IPS DF 6.9 (cell line): ENCODE measurements at places on chromosomes 7 and 10.

- H3K4me3 ChIP-seq = no peak overlapping the region
- DNase-seq = no peak
- no peaks in the 10 kb centered on the region for H3K4me1 ChIP-seq
- H3K27me3 ChIP-seq = no peaks in the 10 kb centered on the region
Observed at GRCh38 chr10:46234026-46234425, 52.8 kb upstream of the ANTXRL start.

GRCh38 chr10:131743190-131744151 is 157.3 kb upstream of the PPP2R2D start:
- no peaks in the 10 kb centered on the region for H3K36me3 ChIP-seq
- no peak for DNase-seq
- H3K27me3 ChIP-seq = no peaks in the 10 kb centered on the region

DNA sequence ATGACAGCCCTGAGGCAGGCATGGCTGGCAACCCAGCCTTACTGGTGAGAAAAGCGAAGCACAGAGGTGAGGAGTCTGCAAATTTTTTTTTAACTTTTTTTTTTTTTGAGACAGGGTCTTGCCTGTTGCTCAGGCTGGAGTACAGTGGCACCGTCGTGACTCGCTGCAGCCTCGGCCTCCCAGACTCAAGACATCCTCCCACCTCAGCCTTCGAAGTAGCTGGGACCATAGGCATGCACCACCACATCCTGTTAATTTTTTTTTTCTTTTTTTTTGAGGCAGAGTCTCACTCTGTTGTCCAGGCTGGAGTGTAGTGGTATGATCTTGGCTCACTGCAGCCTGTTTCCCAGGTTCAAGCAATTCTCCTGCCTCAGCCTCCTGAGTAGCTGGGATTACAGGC is 35.1 kb upstream of the DLG5 start:
- no peaks in the 10 kb centered on the region for H3K4me1 ChIP-seq
- H3K27me3 ChIP-seq = no peaks in the 10 kb centered on the region
- no peak overlapping the region for H3K27ac ChIP-seq

DNA sequence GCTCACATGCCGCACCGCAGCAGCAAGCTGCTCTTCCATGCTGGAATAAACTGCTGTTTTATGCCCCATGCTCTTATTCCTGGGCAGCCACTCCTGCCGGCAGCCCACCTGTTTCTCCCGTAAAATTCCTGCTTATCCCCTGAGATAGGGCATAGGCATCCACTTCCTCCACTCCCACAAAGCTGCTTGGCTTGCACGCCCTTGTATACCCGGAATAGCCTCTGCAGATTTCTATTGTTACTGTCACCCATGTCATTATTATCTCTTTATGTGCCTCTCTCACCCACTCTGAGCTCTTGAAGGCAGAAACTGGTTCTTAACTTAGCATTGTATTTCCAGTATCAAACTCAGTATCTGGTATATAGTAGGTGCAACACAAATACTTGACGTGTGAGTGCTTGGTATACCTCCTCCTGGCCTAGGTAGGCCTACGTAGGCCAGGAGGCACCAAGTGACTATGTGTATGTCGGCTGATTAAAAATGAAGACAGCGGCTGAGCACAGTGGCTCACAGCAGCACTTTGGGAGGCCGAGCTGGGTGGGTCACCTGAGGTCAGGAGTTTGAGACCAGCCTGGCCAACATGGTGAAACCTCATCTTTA is 193.4 kb downstream of the CCDC3 start:
- no peaks in the 10 kb centered on the region for H3K36me3 ChIP-seq
- H3K27me3 ChIP-seq = no peaks in the 10 kb centered on the region
- H3K4me1 ChIP-seq = no peaks in the 10 kb centered on the region

DNA sequence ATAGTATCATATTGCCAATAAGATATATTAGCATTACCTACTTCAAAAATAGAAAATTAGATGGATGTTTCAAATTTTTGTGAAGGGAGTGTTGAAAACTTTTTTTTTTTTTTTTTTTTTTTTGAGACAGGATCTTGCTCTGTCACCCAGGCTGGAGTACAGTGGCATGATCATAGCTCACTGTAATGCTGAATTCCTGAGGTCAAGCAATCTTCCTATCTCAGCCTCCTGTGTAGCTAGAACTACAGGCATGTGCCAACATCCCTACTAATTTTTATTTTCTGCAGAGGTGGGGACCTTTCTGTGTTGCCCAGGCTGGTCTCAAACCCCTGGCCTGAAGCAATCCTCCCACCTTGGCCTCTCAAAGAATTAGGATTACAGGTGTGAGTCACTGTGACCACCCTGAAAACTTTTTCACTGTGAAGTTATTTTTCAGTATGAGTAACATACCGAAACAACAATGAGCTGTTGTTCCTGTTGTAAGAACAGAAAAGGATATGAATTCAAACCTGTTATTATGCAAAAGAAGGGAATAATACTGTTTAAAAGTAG is 266.9 kb downstream of the NEBL start:
- no peak overlapping the region for H3K27ac ChIP-seq
- no peak for DNase-seq
- no peaks in the 10 kb centered on the region for H3K27me3 ChIP-seq
- H3K36me3 ChIP-seq = no peaks in the 10 kb centered on the region

GRCh38 chr7:129191272-129191671 is 2.8 kb downstream of the SMO start:
- H3K36me3 ChIP-seq = no peaks in the 10 kb centered on the region
- H3K27ac ChIP-seq = no peak overlapping the region
- H3K27me3 ChIP-seq = no peaks in the 10 kb centered on the region; the same call in 1 of the 2 replicates
- H3K4me1 ChIP-seq = peaks cover 3% of the 10 kb centered on the region; the same call in 1 of the 2 replicates

DNA sequence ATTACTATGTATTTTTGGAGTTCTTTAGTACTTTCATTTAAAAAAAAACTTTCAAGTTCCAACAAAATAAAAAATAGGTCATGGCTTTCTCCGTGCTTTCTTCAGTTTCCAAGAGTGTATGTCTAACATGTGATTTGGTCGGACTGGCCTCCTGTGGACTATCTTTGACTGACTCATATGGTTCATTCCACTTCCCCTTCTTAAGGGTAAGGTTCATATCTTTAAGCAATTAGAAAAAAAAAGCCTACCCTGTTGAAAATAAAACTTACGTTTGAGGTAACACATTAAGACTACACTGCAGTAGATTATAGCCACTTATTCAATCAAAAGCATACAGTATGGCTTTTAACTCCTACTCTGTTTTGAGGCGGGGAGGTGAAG is 112.8 kb upstream of the AHR start:
- H3K36me3 ChIP-seq = no peaks in the 10 kb centered on the region
- H3K4me1 ChIP-seq = no peaks in the 10 kb centered on the region
- no peaks in the 10 kb centered on the region for H3K27me3 ChIP-seq
- DNase-seq = no peak
- no peak overlapping the region for H3K27ac ChIP-seq

GRCh38 chr7:19930051-19930450 is 156.6 kb upstream of the TMEM196 start:
- no peak for DNase-seq
- no peaks in the 10 kb centered on the region for H3K4me1 ChIP-seq
- no peaks in the 10 kb centered on the region for H3K36me3 ChIP-seq
- no peaks in the 10 kb centered on the region for H3K27me3 ChIP-seq
- no peak overlapping the region for H3K4me3 ChIP-seq
- no peak overlapping the region for H3K27ac ChIP-seq

DNA sequence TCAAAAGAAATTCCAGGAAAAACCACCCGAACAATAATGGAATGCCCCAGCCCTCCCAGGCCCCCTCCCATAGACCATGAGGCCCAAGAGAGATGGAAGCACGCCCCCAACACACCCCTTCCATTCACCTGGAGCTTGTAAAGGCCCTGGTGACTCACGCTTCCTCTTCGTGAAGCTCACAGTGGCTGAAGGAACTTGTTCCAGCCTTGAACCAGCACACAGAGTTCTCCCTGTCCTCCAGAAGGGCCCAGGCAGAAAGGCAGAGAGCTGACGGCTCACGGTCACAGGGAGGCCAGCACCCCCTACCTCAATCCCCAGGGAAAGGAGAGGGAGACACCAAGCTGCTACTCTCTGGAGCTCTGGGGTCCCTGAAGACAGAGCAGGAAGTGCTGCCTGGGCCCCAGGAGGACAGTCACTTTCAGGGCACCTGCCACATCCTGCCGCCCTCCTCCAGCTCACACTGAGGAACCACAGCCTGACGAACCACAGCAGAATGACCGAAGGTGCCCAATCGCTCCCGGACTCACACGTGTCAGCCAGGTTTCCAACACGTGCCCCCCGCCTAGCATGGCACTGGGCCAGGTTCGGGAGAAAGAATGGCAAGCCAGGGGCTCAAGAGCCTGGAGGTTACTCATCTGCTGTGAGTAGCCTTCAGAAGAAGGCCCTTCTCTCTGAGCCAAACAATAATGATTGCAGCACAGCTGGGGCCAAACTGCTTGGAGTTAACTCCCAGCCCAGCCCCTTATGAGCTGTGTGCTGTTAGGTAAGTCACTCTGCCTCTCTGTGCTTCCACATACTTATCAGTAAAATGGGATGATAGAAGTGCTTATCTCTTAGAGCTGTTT is 52.8 kb downstream of the DLG5 start:
- no peak overlapping the region for H3K4me3 ChIP-seq
- H3K27me3 ChIP-seq = no peaks in the 10 kb centered on the region
- DNase-seq = no peak
- peaks cover 8% of the 10 kb centered on the region for H3K4me1 ChIP-seq

DNA sequence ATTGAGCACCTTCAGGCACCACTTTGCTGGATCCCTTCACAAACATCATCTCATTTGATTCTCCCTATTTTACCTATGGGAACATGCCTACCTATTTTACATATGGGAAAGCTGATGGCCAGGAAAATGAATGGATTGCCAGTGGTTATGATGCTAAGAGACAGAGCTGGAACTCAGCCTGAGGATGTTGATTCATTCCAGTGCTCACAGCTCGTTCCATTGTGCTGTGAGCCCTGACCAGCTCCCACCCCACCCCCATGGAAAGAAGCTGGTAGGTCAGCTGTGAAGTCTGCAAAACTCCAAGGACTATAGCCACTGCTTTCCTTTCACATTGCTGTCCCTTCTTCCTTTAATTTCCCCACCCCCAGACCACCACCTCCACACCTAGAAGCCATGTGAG is 9.6 kb downstream of the UBTD1 start:
- no peaks in the 10 kb centered on the region for H3K36me3 ChIP-seq
- H3K4me1 ChIP-seq = peaks cover 2% of the 10 kb centered on the region; the same call in 1 of the 2 replicates
- H3K27me3 ChIP-seq = no peaks in the 10 kb centered on the region
- H3K4me3 ChIP-seq = no peak overlapping the region
- no peak overlapping the region for H3K27ac ChIP-seq

GRCh38 chr7:99326408-99326782 is 697 bp downstream of the ARPC1A start:
- H3K27ac ChIP-seq = no peak overlapping the region
- peak overlapping the region; percentile 83 for H3K4me3 ChIP-seq
- no peak for DNase-seq
- no peaks in the 10 kb centered on the region for H3K4me1 ChIP-seq
- H3K27me3 ChIP-seq = no peaks in the 10 kb centered on the region

GRCh38 chr7:132394283-132395198 is 181.7 kb downstream of the PLXNA4 start:
- no peaks in the 10 kb centered on the region for H3K4me1 ChIP-seq
- no peak overlapping the region for H3K27ac ChIP-seq
- H3K27me3 ChIP-seq = no peaks in the 10 kb centered on the region
- no peaks in the 10 kb centered on the region for H3K36me3 ChIP-seq

DNA sequence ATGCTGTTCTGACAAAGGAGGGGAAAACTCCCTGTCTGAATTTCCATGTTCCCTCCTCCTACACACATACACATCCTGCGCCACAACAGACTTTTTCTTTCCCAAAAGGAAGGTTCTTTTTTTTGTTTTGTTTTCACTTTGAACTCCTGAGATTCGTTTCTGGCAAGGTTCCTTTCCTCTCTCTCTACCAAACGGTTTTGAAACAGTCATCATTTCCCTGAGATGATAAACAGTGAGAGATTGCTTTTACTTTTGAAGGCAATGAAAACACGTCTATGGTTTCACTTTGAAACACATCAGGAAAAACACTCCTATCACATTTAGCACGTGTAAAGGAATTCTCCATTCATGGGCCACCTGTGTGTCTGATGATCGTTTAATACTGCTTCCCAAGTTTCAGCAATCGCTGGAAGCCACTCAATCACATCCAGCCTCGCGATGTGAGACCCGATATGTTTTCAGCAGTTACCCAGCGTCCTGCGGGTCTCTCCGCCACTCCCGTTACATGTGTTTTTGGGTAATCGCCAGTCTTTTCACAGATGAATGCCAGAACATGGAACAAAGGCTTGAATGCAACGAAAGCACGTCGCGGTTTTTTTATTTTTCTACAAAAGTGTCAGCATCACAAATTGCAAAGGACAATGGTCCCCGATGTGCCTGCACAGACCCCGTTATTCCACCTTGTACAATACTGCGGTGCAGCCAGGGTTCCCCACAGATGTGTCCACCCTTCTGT is 62.8 kb upstream of the CUX1 start:
- H3K4me1 ChIP-seq = no peaks in the 10 kb centered on the region
- H3K4me3 ChIP-seq = no peak overlapping the region
- H3K27me3 ChIP-seq = no peaks in the 10 kb centered on the region
- H3K36me3 ChIP-seq = no peaks in the 10 kb centered on the region
- DNase-seq = no peak

GRCh38 chr10:77608281-77608680 is 29.3 kb downstream of the KCNMA1 start:
- DNase-seq = no peak
- H3K36me3 ChIP-seq = no peaks in the 10 kb centered on the region
- no peak overlapping the region for H3K27ac ChIP-seq
- 0 out of 2 replicates have a peak, but pooled peaks cover under 1% of the 10 kb centered on the region for H3K4me1 ChIP-seq
- no peak overlapping the region for H3K4me3 ChIP-seq

DNA sequence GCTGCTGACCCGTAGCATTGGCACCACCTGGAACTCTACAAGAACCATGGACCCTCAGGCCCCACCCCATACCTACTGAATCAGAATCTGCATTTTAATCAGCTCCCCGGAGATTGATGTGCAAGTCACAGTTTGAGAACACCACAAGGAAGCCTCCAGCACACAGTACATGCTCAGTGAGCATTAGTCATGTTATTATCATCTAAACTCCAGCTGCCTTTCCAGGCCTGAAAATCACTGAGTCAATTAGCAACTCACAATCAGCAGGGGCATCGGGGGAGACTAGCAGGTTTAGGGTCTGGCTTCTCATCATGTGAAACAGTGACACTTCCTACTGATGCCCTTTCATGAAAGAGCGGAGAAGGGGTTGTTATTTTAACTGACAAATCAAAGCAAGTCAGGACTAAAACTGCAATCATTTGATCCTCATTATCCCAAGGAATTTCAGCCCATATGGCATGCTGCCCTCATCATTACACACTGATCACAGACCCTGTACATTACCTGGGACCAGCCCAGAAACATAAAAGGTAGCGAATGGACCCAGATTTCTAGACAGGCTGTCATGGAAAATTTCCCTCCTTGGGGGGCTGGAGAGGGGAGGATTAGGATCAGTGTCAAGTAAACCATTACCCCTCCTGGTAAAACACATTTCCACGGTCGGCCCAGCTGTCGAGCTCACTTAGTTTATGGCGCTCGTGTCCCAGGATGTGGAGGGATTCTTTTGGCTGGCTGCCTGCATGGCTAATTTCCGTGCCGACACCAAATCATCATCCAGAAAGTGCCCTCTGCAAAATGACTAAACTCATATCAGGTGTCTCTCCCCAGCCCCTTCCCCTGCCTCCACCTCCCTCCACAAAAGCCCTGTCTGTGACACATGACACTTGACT is 122.8 kb downstream of the PRLHR start:
- no peaks in the 10 kb centered on the region for H3K27me3 ChIP-seq
- DNase-seq = no peak
- no peaks in the 10 kb centered on the region for H3K4me1 ChIP-seq
- H3K36me3 ChIP-seq = no peaks in the 10 kb centered on the region
